ENCODE measurements at places on chromosomes 1 and 21. TPM values are rescaled to one million over a fixed set of nuclear protein-coding genes. Genes with fewer than 3 reads are reported as not detected.

BNIPL gene
- total RNA-seq = 0.60 TPM

HES5 gene
- total RNA-seq = 0.85 TPM

- DNase-seq = no peak
These were observed 106.4 kb downstream of the RHOU start for GRCh38 chr1:228841632-228842031.

LYPD8 gene
- total RNA-seq = not detected

GRCh38 chr1:116246174-116246573 is 126.9 kb upstream of the ATP1A1 start:
- no peak for DNase-seq
